ENCODE measurements at places on chromosomes 16 and 17.

DNA sequence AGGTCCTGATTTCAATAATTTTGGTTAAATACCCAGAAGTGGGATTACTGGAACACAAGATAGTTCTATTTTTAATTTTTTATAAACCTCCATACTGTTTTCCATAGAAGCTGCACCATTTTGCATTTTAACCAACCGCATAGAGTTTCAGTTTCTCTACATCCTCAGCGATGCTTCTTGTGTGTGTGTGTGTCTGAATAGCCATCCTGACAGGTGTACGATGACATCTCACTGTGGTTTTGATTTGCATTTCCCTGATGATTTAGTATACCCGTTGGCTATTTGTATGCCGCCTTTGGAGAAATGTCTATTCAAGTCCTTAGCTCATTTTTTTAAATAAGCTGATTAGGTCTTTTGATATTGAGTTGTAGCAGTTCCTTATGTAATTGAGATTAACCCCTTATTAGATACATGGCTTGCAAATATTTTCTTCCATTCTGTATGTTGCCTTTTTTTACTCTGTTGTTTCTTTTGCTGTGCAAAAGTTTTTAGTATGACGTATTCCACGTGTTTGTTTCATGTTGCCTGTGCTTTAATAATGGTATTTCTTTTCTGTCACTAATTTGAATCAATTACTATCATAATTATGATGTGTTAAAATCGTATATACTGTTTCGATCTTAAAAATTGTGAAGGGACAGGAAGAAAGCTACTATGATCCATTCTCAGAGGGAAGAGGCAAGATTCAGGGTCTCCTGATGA lies 227.2 kb upstream of the MON1B start:
- DNase-seq, result no peak

DNA sequence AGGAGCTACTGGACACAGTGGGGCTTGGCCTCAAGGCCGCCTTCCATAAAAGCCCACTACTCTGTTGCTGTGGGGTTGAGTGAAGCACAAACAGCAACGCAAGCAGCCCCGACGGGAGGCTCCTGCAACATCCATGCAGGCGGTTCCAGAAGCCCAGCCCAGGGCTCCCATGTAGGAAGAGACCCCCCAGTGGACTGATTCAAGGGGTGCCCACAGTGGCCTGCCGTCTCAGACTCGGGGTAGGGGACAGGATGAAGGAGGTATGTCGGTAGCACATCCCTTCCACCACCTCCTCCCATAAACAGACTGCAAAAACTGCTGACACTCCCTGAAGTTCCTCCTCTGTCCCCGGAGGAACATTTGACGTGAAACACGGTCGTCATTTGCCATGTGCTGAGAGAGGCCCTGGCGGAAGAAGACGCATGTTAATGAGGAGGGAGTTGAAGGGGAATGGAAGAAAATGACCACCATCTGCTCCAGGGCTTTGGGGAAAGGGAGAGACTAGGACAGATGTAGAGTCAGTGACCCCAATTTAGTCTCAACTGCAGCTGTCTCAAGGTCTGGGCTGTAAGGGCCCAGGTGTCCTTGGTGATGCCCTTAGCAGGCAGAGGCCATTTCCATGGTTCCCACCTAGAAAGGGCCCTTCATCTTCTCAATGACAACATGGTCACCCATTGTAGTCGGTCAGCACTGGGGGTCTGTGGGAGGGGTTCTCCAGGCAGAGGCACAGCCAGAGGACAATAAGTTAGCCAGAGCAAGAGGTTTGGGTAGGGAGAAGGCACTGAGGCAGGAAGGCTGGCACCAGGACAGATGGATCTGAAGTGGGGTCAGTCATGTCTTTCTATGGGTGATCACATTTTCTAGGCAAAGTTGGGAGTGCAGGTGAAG lies 200.6 kb downstream of the CPPED1 start:
- DNase-seq, result no peak

GRCh38 chr16:1539720-1540555 lies 6.5 kb downstream of the TMEM204 start:
- no peak for DNase-seq

- DNase-seq, result no peak
Observed at GRCh38 chr17:55366020-55366481, 55.6 kb downstream of the MMD start.
